ENCODE measurements at places on chromosomes 5 and 9.

DNA sequence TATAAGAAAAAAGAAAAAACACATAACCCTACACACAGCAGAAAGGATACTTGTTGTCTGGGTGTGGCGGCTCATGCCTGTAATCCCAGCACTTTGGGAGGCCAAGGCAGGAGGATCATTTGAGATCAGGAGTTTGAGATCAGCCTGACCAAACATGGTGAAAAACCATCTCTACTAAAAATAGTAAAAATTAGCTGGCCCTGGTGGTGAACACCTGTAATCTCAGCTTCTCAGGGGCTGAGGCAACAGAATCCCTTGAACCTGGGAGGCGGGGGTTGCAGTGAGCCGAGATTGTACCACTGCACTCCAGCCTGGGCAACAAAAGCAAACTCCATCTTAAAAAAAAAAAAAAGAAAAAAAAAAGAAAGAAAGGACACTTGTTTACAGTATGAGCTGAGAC is 147.6 kb upstream of the PITX1 start:
- DNase-seq = no peak

DNA sequence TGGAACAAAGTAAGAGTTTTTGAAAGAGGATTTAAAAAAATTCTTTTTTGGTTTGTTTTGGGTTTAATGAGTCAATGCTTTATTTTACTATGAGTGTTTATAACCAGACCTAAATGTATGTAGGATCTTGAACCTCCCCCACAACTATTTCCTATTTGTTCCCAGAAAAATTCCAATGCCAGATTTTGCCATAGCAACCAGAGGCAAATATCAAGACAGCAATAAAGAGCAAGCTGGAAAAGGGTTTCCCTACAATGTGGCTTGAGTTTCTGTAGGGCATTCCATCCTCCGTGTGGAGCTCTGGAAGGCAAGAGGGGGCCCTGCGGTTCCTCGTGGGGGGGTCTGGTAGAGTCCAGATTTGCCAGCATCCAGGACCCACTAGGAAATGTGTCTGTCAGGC is 27.8 kb upstream of the GDNF start:
- no peak for DNase-seq

DNA sequence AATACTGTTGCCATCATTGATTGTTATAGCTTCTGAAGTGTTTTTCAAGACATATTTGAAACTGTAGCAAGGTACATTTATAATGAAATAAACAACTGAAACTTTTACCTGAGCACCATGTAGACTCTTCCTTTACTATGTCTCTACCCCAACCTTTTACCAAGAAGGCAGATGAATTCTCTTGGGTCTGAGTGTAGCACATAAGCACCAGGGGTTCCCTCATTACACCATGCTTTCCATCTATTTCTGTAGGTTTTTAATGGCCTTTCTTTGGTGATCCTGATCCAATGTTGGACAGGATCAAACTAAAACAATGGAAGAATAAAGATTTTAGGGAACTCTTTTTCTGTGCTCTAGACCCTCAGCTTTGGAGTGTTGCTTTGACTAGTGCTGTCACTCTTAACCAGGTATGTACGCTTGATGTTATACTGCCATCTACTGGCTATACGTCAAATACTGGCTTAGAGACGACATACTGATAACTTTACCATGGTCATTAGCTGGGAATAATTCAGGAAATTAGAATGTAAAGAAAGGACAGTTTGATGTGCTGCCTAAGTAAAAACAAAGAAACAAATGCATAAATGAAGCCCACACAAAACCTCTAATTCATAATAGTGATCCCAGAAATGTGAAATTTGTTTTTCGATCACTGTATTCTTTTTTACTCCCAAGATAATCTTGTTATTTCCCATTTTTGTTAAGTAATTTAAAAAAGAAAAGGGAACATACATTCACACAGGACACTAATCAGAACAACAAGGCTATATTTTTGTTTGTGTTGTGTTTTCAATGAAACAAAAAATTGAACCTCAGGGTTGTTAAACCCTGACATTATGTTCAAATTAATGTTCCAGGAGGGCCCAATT is 30.7 kb downstream of the IFNW1 start:
- no peak for DNase-seq

GRCh38 chr9:136443687-136444086 is 4.0 kb upstream of the INPP5E start:
- DNase-seq = no peak

GRCh38 chr5:147852365-147852764 is 20.9 kb upstream of the SPINK1 start:
- no peak for DNase-seq

DNA sequence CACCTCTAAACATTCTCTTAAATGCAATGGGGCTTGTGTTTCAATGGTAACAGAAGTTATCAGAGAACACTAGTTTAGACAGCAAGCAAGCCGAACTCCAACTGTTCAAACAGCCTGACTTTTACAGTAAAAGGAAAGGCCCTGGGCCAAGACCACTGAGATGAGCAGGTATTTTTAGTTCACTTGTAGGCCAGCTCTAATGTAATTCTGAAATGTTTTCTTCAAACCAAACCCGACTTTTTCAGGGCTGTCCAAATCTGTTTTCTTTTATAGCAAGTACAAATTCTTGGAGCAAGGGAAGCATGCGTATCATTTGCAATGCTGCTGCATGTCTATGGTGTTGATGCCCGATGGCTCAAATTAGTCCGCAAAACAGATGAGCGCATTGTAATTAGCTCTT is 192.9 kb downstream of the SLF1 start:
- DNase-seq = no peak

- no peak for DNase-seq
These were observed 3.5 kb downstream of the RXFP3 start for GRCh38 chr5:33939556-33940262.
